T1000 (cell line): ENCODE measurements at places on chromosomes 6 and 20.

DNA sequence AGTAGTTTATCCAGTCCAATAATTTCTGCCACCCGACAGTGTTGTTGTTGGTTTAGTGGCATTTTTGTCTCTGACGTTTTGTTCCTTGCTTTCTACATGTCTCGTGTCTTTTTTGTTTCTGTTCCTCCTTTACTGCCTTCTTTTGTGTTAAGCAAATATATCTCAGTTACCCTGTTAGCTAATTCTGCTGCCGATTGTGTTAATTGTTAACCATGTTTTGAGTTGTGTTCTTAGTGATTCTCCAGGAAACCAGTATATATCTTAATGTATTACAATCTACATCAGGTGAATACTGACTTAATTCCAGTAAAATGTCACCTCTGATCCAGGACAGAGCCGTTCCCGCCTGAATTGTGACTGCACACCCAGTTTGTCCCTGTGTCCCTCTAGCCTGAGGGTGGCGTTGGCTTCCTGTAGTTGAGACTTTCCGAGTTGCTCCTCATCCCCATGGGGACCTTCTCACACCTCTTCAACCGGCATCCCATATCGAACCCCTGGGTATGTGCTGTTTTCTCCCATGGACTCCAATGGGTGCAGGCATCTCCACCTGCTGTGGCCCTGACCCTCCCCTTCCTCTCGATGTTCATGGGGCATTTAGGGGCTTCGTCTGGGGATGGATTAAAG, 35.8 kb upstream of the BHLHE23 start:
- no peak for DNase-seq

DNA sequence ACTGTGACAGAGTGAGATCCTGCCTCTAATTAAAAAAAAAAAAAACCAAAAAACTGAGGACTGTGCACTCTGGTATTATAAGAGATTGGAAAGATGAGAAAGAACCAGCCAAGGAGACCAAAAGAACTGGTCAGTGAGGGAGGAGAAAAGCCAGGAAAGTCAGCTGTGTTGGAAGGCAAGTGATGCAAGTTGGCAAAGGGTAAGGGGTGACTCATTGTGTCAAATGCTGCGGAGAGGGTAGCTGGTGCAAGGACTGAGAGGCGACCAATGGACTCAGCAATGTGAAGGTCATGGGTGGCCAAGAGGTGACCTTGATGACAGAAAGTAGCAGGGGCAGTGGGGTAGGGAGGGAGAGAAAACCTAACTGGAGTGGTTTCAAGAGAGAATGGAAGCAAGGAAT, 27.4 kb upstream of the LRRN4 start:
- no peak for DNase-seq

DNA sequence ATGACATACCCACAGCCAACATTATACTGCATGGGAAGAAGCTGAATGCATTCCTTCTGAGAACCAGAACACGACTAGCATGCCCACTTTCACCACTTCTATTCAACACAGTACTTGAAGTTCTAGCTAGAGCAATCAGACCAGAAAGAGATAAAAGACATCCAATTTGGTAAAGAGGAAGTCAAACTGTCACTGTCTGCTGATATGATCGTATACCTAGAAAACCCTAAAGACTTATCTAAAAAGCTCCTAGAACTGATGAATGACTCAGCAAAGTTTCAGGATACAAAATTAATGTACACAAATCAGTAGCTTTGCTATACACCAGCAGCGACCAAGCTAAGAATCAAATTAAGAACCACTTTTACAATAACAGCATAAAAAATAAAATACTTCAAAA, 60.5 kb downstream of the EYS start:
- DNase-seq, result no peak

DNA sequence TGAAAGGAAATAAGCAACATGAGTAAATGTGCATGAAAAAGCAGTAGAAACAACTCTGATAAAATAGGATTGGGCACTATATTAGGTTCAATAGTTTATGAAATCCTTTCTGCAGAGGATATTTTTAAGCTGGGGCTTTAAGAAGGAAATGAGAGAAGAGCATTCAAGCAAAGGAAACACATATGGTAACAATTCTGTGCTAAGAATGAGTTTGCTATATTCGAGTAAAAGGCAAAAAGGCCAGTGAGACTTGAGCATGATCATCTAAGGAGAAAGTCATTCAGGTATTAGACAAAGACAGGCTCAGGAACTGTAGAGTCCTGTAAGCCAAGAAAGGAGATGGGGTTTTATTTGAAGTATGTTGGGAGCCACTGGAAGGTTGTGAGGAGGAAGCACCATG, 387.1 kb upstream of the FLRT3 start:
- DNase-seq, result no peak

DNA sequence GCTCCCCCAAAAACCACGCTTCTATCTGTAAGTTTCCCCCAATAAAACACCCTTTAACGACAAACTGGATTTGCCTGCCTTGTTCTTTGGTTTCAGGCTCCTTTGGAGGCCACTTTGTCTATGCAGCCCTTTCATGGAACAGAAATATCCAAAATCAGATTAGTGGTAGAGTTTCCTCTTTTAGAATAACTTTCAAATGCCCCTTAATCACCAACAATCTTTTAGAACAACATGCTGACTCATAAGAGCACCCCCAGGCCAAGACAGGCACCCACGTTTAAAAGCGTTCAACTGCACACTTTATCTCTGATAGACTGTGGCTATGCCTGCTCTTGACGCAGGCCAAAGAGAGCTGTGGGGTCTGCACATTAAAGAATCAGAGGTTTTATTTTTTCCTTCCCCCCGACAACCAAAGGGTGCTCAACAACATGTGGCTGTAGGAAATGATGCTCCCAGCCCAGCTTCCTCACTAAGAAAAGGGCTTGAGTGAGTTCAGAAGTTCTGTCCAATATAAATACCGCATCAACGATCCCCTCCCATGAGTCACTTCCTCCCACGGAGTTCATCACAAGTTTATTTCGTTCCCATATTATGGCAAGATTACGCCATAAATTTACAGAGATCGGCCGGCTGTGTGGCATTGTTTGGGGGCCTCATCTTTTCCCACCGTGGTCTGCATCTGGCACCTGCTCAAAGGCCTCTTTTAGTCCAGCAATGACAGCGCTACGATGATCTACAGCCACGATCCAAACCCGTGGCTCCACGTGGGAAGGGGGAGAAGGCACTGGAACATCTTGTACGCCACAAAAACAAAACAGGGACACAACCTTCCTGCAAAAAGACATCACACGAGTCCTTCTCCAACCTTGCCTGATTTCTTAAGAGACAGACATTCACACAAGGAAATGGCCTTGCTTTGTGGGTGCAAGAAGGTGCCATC, 88.8 kb upstream of the NFATC2 start:
- peak; percentile 81 for DNase-seq

DNA sequence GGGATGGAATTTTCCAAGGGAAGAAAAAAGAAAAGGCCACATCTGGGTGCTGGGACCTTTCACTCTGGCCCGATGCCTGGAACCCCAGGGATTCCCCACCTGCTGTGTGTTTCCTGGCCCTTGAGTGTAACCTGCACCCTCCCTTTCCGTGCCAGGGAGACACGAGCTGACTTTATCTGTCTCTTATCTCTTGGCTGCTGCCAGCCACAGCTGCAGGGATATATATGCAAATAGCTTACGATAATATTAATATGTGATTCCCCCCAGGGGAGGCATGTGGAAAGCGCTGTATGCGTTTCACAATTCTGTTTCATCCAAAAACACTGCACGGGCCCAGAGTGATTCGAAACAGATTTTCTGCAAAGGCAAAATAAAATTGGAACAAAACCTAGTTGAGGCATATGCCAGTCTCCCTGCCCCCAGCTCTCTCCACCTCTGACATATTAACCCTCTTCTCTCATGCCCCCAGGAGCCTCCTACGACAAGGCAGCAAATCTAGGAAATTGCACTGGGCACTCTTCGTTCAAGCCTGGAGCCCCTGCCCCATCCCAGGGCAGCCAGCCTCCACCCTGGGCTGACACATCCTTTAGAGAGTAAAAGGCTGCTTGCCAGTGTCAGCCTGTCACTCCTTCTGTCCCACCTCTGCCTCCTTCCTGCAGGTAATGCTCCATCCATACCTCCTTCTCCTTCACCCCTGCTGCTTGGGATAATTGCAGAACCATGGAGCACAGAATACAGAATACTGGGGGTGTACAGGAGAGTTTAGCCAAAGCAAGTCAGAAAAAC, 1.3 kb downstream of the RIPOR3 start:
- no peak for DNase-seq

DNA sequence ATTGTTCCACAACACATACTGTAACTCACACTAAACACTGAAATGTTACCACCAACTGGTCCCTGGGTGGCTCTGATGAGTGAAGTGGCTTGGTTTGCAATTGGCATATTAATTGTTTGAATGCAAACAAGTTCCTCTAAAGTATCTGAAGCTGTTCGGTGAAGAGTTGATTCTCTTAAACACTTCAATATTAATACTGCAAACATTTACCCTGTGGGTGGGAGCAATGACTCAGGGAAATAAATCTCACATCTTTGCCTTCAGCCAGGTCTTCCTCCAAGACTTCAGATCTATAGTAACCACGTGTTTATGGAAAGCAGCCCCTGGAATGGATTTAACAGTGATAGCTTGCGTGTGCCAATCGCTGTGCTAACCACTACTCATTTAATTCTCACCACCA, 176.0 kb downstream of the MAFB start:
- DNase-seq, result no peak

GRCh38 chr20:5264807-5265661, 51.7 kb downstream of the PROKR2 start:
- no peak for DNase-seq

DNA sequence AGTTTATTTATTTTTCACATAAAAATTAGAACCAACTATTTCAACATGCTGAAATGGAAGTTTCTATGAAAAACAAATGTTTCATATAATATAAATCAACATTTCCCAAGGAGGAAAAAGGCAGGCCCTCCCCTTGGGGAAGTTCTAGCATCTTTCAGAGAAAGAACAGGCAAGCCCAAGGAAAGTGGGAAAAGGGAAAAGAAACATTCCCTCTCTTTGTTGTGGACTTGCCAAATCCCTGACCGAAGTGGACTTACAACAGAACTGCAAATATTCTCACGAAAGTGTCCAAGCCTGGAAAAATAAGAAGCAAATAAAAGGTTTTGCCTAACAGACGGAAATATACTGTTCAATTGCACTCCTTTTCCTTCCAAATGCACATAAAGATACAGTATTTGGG, 214.4 kb downstream of the ATXN1 start:
- no peak for DNase-seq
